H4 (cell line): ENCODE measurements at places on chromosomes 3 and 15. TPM values are rescaled to one million over a fixed set of nuclear protein-coding genes. Genes with fewer than 3 reads are reported as not detected.

MRPS22 gene
- 105 and 109 TPM in 2 replicates for total RNA-seq

DNA sequence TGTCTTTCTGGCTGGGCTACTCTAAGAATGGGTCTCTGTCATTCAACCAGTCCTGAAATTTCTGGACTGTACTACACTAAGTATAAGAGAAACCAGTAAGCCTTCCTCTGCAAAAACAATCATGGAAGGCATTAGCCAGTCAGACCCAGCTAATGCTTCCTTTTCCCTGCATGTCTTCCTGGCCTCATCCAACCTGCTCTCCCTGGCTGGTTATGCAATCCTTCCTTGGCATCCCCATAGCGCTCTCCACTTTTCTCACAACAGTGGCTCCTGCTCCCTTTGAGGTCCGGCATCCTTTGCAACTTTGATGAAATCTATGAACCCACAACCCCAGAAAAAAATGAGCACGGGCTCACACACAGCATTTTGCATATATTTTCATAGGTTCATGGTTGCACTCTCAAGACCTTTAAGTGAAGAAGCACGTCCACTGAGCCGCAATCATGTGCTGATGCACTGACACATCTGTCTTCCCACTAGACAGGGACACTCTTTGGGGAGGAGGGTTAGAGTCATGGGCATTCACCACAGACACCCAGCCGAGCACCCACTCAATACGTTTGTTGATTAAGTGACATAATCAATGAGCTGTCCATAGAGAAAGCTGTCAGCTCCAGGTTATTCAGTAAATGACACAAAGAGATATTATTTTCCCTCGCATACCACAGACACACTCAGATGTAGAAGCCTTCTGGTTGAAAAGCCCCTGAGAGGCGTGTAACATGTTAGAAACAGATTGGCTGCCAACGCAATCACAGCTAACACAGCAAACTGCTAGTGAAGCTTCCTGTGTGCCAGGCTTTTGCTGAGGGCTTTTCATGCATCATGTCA, 66.7 kb downstream of the PLD1 start:
- DNase-seq, result no peak

SLC9C1 gene
- total RNA-seq, result not detected in 2 replicates

PCLAF gene
- total RNA-seq, result 158 and 274 TPM in 2 replicates

GNAT1 gene
- total RNA-seq, result not detected in 2 replicates

GRCh38 chr3:169149349-169149890, 514.1 kb downstream of the MECOM start:
- peak; percentile 83 for DNase-seq

FSD2 gene
- total RNA-seq, result not detected in 2 replicates

DNA sequence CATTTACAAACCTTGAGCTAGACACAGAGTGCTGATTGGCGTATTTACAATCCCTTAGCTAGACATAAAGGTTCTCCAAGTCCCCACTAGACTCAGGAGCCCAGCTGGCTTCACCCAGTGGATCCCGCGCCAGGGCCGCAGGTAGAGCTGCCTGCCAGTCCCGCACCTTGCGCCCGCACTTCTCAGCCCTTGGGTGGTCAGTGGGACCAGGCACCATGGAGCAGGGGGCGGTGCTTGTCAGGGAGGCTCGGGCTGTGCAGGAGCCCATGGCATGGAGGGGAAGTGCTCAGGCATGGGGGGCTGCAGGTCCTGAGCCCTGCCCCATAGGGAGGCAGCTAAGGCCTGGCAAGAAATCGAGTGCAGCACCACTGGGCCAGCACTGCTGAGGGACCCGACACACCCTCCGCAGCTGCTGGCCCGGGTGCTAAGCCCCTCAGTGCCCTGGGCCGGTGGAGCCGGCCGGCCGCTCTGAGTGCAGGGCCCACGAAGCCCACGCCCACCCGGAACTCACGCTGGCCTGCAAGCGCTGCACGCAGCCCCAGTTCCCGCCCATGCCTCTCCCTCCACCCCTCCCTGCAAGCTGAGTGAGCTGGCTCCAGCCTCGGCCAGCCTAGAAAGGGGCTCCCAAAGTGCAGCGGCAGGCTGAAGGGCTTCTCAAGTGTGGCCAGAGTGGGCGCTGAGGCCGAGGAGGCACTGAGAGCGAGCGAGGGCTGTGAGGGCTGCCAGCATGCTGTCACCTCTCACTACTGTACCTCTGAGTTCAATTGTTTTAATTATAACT, 1213.9 kb downstream of the OTOL1 start:
- no peak for DNase-seq

- DNase-seq, result no peak
Measured at GRCh38 chr15:95937128-95937528, 393.4 kb upstream of the NR2F2 start.

DNA sequence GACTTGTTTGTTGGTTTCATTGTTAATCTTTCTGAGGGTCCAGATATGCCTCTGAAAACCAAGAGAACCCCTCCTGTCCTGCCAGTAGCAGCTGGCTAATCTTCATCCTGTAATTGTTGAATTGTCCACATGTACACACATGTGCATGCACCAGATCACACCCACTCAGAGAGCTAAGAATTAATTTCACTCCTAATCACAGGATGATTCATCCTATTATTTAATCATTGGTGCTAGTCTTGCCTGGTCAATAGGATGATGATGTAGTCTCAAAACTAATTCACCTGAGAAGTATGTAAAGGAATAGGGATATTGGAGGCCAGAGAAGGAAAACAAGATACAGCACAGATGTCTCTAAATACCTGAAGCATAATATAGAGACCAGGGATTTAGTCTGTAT, 7.8 kb upstream of the AHSG start:
- DNase-seq, result no peak

- no peak for DNase-seq
Measured at GRCh38 chr15:88498996-88499395, 31.5 kb downstream of the MRPS11 start.

TRIM42 gene
- total RNA-seq, result not detected in 2 replicates

DNA sequence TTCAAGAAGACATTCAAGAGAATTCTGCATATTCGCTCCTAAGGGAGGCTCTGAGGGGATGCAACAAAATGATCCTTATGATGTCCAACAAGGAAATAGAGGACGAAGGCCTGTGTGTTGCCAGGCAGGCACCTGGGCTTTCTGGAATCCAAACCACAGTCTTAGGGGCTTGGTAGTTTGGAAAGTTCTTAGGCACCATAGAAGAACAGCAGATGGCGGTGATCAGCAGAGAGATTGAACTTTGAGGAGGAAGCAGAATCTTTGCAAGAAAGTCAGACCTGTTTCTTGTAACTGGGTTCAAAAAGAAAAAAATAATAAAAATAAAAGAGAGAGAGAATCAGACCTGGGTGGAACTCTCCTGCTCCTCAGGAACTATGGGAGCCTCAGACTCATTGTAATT, 11.7 kb upstream of the ATG7 start:
- no peak for DNase-seq

ERICH6 gene
- total RNA-seq, result 0.06 TPM in 1 of 2 replicates, not detected in the other

DNA sequence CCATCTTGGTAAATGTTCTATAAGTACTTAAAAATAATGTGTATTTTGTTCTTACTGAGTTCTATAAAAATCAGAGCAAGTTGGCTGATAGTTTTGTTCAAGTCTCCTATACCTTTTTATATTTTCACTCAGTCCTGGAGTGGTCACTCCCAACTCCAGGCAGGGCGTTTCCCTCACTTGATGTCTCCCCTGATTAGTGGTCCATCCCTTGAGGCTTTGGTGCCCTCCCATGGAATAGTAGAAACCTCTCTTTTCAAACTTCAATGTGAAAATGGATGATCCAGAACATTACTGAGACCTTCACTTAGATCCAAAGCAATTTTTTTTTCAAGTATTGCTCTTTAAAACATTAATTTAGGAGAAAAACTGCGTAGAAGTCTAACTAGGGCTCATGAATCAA, 25.0 kb upstream of the SCN10A start:
- DNase-seq, result no peak

CCRL2 gene
- 0.46 and 6.6 TPM in 2 replicates for total RNA-seq

SLC2A2 gene
- total RNA-seq, result not detected in 2 replicates

- DNase-seq, result no peak
Measured at GRCh38 chr3:100880072-100880471, 113.1 kb downstream of the ABI3BP start.

DNA sequence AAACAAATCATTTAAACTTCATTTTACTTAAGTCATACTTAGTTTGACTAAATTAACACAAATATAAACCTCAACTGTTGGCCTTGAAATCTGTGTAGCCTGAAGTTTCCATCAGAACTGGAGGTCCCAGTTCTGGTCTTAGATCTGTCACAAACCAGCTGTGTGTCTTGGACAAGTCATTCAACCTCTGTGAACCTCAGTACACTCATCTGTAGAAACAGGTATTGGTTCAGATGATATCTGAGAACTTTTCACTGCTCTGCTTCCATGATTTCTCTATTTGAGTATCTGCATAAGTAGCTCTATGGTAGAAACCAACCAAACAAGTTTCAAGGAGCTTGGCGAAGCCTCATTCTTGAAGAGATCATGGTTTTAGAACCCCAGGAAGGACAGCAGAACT, 60.4 kb upstream of the SLC2A2 start:
- DNase-seq, result no peak

COL8A1 gene
- total RNA-seq, result 7.3 and 24.3 TPM in 2 replicates

- no peak for DNase-seq
Measured at GRCh38 chr15:41988896-41989572, 16.7 kb upstream of the EHD4 start.

DNA sequence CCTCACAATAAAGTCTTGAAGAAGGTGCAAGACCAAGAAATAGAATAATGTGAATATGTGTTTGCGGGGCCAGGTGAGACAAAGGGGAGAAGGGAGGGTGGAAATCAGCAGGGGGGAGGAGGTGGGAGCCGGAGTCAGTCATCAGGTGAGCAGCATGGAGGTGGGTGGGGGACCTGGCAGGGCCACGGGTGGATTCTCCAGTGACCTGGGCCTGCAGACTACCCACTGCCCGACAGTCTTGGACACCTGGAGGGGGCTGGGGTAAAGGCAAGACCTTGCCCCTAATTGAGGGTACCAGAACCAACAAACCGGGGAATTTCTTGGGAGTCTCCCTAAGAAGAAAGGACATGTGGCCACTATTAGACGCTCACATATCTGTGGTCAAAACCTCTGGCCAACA, 95.8 kb downstream of the CHSY1 start:
- DNase-seq, result no peak

GRCh38 chr15:60396560-60396957, 1.2 kb downstream of the ANXA2 start:
- no peak for DNase-seq

DNA sequence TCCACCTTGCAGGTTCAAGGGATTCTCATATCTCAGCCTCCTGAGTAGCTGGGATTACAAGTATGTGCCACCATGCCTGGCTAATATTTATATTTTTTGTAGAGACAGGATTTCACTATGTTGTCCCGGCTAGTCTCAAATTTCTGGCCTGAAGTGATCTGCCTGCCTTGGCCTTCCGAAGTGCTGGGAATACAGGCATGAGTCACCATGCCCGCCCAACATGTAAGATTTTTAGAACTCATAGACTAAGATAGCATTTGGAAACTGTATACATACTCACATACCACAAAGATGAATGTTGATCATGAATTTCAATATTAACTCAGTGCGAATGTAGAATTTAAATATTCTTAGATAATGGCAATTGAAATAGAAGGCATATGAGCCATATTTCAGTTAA, 718.9 kb downstream of the NLGN1 start:
- DNase-seq, result no peak

- DNase-seq, result no peak
Measured at GRCh38 chr3:99111235-99111634, 209.7 kb upstream of the DCBLD2 start.

DNA sequence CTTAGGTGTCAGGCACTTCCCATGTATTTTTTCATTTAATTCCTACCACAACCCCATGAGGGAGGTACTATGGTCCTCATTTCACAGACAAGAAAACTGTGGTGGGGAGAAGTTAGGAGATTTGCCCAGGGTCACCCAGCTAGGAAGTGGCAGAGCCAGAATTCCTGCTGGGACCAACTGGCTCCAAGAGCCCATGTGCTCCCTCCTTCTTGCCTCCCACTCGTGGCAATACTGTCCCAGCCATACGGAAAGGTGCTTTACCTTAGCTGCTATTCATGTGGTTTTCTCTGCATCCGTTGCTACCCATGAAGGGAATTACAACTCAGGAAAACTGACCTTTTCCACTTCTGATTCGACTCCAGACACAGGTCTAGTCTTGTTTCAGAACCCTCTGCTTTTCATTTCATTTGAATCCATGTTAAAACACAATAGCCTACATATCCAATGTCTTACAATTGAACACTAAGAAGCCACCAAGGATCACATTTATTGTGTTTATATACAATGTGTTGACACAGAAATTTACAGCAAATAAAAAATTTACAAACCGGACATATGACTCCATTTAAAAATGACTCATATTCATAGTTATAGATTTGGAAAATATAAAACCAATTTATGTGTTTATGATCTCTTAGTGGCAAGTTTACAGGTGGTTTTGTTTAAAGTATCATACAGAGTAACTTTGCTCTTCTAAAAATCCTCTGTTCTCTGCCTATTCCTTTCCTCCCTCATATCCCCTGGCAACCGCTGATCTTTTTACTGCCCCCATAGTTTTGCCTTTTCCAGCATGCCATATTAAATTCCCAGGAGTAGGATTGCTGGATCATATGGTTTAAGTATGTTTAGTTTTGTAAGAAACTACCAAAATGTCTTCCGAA, 58.8 kb downstream of the BTD start:
- no peak for DNase-seq

SLC38A3 gene
- not detected in 2 replicates for total RNA-seq

DNA sequence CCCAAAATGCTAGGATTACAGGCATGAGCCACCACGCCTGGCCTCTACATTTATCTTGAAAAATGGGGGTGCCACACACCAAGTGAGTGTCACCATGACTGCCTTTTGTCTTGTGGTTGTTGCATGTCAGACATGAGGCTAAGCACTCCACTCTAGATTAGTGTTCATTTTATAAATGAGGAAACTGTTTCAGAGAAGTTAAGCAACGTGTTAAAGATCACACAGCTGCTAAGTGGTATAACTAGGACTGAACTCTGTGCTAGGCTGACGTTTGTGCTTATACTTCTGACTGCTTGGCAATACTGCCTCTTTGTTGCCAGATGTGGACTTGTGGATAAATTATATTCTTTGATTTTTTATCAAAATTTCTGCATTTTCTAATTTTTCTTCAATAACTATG, 50.8 kb upstream of the SMAD6 start:
- DNase-seq, result no peak

DNA sequence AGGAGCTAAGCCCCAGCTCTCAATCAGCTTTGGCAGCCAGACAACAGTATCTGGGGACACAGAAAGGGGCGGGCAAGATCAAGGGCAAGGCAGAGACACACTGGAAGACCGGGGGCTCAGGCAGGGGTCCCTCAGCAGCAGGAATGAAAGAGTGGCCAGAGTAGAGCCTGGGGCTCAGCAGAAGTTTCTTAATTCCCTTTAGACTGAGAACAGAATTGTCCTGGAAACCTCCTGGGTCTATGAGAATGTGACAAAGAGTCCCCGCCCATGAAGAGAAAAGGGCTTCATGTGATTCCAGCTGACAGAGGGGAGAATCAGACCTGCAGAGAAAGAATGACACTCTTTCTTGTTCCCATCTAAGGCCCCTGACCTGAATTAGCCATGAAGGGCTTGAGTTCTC, 95.2 kb upstream of the CTNNB1 start:
- DNase-seq, result no peak

DNA sequence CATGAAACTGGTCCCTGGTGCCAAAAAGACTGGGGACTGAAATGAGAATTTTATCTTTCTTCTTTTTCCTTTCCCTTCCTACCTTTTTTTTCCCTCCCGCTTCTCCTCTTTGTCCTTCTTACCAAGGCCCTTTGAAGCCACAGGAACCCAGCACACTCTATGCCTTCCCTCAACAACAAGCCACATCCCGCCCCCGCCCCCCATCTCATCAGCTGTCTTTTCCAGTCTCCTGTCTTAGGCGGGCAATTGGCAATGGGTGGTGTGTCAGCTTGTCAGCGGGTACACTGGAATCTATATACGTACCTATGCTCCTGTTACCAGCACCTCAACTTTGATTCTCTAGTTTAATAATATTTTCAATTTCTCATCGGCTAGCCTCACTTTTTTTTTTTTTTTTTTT, 56.3 kb upstream of the CHD2 start:
- no peak for DNase-seq
